H7 (cell line): ENCODE measurements at places on chromosomes 1 and 21. TPM values are rescaled to one million over a fixed set of nuclear protein-coding genes. Genes with fewer than 3 reads are reported as not detected.

- no peak for DNase-seq
Measured at GRCh38 chr1:118271883-118272282, 86.9 kb upstream of the SPAG17 start.

DNA sequence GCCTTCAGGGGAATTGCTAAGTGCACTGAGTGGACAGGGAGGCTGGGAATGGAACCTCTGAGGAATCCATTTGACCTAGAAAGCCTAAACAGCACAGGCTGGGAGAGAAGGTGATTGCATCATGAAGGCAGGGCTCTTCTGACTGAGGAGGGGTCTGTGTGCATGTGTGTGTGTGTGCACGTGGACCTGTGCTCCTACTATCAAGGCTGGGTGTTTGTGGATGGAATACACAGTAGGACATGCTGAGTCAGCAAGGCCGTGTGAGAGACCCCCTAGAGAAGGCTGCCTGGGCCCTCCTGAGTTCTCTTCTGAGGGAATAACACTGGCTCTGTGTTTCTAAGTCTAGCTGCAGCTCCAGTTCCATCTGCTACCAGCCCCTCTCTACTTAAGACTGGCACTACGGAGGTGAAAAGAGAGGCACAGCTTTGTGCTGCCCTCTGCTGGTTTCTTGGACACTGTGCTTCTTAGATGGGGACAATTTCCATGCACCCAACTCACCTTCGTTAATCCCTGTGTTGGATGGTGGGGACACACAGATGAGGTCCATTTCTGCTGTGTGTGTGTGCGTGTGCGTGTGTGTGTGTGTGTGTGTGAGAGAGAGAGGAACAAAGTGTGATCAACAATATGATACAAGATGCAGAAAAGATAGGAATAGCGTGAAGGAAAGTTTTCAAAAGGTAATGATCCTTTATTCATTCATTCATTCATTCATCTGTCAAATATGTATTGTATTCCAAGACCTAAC is 6.2 kb upstream of the EFCAB14 start:
- peak; percentile 59 for DNase-seq

Gene LEFTY2
- 971 and 2,272 TPM in 2 replicates for total RNA-seq

Gene ADAMTS4
- total RNA-seq = 9.0 and 11.7 TPM in 2 replicates

Gene FCRL6
- total RNA-seq = not detected in 2 replicates
